ELR (cell line): ENCODE measurements at places on chromosomes 7 and 10.

DNA sequence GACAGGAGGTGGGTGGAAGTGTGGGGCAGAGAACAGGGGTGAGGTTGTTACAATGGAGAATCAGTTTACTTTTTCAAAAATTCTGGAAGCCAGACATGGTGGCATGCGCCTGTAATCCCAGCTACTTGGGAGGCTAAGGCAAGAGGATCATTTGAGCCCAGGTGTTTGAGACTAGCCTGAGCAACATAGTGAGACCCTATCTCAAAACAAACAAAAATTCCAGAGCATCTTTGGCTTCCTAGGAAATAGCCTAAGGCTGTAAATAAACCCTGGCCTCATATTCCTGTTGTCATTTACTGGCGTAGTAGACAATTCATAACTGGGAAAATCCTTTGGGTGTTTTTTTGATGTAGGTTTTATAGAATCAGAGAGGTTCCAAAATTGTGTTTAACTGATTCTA is 44.0 kb downstream of the GBF1 start:
- no peak for DNase-seq

DNA sequence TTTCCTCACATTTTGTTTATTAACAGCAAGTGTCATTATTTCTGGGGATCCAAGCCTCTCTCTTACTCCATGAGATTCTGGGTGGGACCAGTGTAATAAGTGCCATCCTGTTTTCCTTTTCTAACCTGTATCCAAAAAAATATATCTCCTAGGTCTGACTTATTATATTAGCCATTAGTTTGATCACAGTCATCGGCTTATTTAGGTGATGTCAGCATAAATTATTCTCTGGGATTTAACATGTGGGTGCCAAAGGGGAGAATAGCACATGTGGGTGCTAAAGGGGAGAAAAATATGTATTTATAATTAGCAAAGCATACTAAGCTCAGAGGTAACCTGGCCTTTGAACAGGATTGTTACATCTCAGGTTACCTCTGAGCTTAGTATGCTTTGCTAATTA is 293.8 kb upstream of the SEMA3D start:
- no peak for DNase-seq

GRCh38 chr7:31309407-31309806 is 31.1 kb downstream of the NEUROD6 start:
- DNase-seq = no peak

DNA sequence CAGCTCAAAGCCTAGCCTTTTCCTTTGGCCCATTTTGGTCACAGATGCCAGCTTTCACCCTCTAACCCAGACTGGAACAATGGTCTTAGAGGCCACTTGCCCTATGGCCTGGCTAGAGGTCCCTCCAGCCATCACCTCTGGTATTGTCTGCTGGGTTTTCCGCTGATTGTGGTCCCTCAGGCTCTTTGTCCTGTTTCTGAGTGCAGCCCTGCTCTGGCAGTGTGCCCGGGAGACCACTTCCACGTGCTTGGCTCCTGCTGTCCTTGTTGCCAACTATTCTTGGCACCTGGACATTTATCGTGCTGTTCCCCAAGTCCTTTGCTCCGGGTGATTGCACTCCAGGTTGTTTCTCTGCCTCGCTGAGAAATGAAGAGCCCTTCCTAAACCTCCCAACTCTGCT is 53.3 kb upstream of the FAM180A start:
- DNase-seq = no peak

GRCh38 chr7:116877443-116878217 is 15.2 kb downstream of the CAPZA2 start:
- DNase-seq = no peak

- peak; percentile 57 for DNase-seq
These were observed 155.2 kb upstream of the BMPER start for GRCh38 chr7:33750177-33750576.
